Effector memory CD4-positive, alpha-beta T cell (primary cell): ENCODE measurements at places on chromosomes 5 and 9.

DNA sequence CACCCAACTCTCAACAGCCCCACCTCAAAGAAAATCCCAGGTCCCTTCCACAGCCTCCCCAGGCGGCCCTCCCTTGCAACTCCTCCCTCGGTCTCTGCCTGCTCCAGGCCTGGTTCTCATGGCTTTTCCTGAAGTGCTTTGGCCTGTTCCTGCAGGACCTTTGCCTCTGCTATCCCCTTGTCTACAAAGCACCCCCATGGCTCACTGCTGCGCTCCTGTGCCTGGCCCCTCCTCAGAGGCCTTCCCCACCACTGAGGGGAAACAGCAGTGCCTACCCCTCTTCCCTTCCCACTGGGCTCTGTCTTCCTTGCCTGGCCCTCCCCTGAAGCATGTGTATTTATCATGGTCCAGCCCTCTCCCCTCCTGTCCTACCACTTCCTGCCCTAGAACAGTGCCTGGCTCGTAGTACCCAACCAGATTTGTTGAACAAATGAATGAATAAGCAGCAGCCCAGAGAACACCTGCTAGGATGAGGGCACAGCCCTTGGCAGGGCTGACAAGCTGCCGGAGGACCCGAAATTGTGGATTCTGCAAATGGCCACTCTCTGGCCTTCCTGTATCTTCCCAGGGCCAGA, 68.6 kb upstream of the LRRTM2 start:
- no peak for DNase-seq

DNA sequence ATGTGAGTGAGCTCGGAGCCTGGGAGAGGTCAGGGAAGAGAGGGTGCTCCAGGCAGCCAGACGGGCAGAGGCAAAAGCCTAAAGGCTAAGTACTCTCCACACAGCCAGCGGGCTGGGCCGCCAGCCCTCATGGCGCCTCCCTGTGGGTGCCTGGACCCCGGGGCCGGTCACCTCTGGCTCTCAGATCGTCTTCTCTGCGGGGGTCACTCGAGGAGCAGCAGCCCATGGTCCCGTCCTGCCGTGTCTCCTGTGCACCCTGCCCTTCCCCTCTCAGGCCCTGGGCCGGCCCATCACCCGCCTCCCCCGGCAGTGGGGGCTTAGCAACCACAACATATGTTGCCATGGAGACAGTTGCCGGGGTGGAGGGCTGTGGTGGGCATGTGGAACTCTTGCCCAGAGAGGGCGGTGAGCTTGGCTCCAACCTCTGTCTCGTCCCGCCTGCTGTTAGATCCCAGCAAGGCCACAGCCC, 4.2 kb downstream of the AK1 start:
- no peak for DNase-seq

DNA sequence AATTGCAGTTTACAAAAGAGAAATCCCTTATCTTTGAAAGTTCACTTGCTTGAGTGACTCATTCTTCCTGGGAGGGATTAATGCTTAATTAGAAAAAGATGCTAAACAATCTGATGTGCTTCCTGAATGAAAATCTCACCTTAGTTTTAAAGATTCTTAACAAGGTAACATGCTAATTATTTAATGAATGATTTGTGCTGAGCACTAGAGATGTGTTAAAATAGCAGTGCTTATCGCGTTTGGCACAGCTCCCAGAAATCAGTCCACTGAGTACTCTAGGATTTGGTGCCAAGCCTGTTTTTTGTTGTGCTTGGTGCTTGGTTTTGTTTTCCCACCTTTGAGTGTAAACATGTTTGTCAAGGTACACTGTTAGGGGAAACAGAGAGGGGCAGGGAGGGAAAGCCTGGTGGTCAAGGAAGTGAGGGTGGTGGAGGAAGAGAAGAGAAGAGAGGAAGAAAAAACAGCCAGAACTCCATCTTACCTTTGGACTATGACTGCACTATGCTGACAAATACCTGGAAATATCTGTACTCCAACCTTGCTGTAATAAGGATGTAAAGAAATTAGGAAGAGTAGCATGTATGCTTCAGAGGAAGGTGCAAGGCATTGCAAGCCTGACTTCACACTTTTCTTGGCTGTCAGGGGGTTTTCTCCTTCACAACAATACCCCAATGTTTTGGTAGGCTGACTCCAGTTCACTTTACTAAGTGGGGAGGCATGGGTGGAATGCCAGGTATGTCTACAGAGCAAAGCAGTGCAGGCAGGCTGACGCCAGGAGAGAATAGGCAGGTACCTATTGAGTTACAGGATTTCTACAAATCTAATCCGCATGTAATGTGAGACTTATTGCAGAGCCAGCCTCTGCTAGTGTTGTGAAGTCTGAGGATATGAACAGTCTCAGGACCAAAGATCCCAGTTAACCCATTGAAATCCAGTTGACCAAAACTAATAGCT, 157.2 kb upstream of the ISL1 start:
- no peak for DNase-seq

- DNase-seq, result no peak
Measured at GRCh38 chr9:98081477-98082219, 25.1 kb downstream of the NANS start.

DNA sequence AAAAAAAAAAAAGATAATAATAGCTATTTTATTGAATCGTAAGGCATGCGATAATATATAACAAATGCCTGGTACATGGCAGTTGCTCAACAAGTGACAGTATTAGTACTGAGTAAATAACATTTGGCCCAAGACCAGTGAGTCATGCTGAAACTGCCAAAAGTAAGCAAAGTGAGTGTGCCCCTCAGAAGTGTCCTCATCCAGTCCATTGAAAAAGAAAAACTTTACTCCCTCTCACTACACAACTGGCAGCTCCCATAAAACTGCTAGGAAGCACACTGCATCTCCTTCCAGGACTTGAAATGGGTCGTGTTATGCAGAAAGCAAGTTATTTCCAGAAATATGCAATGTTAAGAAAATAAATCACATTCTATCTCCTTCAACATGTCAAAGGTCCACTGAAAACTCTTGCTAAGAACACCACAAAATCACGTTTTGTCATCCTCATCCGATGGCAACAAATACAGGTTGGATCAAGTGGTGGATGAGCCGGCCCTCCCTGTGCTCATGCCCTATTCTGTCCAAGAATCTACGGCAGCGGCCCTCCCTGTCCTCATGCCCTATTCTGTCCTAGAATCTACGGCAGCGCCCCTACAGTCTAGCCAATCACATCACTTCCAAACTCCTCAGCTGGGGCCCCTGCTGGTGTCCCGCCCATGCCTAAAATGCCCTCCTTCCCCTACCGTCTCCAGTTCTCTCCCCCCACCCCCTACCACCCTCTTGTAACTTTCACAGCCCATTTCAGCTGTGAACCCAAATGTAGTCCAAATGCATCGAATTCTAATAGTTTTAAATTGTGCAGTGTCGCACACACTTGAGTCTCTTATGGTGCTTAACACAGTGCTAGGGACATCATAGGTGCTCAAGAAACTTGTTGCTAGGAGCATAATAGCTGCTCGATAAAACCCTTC, 12.5 kb downstream of the PTCH1 start:
- DNase-seq, result no peak

DNA sequence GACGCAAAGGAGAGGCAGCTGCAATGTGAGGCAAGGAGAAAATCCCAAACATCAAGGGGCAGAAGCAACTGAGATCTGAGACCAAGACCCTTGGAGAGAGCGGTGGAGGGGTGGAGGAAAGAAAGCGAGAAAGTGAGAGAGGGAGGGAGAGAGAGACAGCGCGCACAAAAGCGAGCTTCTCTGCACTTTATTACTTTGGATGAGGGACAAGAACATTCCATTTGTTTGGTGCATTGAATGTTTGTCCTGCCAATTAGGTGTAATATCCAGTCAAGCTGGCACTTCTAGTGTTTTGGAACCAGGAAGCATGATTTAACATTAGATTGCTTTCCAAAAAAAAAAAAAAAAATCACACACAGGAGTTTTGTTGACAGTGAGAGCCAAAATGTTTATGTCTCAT, 1.4 kb downstream of the CAST start:
- no peak for DNase-seq

- DNase-seq, result no peak
Measured at GRCh38 chr9:91991721-91992341, 41.8 kb upstream of the ROR2 start.

GRCh38 chr5:169554251-169554650, 29.3 kb upstream of the SPDL1 start:
- DNase-seq, result no peak

DNA sequence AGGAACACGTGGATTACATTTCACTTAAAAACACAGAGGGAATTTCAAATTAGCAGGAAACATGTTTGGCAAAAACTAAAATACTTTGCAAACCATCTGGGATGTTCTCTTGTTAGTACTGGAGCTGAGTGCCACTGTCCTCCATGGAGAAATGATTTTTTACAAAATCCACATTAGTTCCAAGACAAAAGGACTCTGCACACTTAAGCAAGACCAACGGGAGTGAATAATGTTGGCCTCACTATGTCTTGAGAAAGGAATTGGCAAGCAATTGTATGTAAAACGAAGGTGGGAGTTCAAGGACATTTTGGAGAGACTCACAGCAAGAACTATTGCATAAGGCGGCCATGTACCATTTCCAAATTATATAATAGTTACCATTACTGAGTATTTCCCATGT, 547.5 kb downstream of the EBF1 start:
- DNase-seq, result no peak

GRCh38 chr9:89042984-89043383, 51.7 kb downstream of the S1PR3 start:
- no peak for DNase-seq

- DNase-seq, result no peak
Measured at GRCh38 chr9:91196103-91196950, 165.4 kb downstream of the AUH start.

- no peak for DNase-seq
Measured at GRCh38 chr5:40374853-40375252, 304.9 kb upstream of the PTGER4 start.

DNA sequence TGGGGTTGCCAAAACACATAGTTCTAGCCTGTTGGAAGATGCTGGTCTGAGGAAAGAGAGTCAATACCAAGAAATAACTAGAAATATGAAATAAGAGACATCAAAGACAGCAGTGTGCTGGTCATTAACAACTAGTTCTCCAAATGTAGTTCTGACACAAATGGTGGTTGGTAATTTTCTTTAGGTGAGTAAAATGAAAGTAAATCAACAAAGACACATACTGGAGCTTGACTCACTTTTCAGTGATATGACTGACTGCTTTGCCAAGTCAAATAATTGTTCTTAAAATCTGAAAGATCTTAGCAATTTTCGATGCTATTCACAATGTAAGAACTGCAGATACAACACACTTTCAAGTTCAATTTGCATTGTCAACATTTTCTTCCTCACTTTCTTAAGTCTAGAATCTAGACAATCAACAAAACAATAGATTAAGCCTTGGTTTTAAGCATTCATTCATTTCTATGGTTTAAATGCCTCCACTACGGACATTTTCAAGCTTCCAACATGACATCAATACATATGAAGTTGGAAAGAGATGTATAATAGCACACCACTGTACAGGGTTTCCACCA, 166.8 kb upstream of the MAP3K1 start:
- no peak for DNase-seq

- DNase-seq, result peak; percentile 29
Measured at GRCh38 chr9:4666042-4666699, at the start of gene SPATA6L. TSS of gene SPATA6L (minus strand) at chr9:4666480. CDS start at chr9:4666250, 230 bp downstream.

DNA sequence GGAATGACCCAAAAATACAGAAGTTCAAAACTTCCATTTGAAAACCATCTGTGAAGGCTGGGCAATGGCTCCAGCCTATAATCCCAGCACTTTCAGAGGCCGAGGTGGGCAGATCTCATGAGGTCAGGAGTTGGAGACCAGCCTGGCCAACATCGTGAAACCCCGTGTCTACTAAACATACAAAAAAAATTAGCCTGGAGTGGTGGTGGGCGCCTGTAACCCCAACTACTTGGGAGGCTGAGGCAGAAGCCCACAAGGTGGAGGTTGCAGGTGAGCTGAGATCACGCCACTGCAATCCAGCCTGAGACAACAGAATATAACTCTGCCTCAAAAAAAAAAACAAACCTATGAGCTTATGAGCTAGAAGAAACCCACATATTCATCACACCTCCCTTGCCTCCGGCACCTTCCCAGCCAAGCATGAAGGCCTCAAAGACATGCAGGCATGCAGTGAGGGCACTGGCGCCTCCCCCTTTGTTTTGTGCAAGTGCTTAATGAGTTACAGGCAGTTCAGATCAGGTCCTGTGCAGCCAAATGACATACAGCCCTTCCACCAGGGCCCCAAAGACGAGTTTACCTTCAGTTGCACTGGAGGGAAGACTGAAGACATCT, 9.9 kb downstream of the HNRNPH1 start:
- DNase-seq, result peak; percentile 24

DNA sequence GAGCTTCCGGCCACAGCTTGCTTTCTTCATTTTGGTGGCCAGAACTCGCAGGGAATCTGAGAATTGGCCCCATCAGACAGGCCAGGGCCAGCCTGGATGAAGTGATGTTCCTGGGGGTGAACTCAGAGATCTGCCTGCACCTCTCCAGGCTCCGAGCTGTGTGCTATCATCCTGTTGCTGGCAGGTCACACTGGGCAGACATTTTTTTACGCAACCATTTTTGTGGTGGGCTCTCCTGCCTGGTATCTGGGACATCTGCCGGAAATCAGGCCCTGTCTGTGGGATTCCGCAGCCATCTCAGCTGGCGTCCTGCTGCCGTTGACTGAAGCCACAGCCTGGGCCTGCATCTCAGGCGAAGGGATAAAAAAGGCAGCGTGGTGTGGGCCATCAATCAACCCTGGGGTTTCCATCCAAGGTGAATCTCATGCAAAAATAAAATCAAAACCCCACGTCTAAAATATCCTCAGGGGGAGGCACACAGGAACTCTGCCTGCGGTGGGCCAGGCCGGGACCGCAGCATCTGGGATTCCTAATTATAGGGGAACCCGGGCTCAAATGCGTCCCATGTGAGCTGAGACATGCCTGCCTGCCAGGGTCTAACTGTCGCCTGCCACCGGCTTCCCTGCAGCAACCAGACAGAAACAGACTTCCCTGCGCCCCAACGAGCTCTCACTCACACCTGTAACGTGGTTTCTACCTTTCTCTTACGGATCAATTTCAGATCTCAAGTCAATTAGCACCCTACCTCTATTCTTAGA, 174.3 kb downstream of the SYK start:
- DNase-seq, result no peak

- DNase-seq, result no peak
Measured at GRCh38 chr5:167284222-167284890, 1007.1 kb upstream of the WWC1 start.

GRCh38 chr9:93127395-93127911, 6.6 kb downstream of the NINJ1 start:
- no peak for DNase-seq
